ENCODE measurements at places on chromosomes 12 and 14.

GRCh38 chr14:61177279-61178225, 103.6 kb downstream of the TMEM30B start:
- ATAC-seq = peak; percentile 45

DNA sequence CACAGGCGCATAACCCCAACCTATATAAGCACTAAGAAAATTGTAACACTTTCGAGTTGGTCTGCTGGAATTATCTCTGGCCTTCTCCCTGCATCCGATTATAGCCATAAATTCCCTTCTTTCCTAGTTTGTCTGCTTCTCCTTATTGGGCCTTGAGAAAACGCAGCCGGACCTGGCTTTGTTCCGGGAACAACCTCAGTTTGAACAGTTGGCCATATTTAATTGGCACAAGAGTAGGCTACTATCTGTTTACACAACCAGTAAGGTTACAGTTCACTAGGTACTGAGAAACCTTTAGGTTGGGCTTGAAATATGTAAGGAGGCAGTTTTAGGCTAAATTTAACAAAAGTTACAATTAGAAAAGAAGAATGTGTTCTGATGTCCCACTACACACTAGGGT, 176.1 kb downstream of the IPO8 start:
- ATAC-seq = no peak

GRCh38 chr12:102487226-102487625, 6.9 kb upstream of the IGF1 start:
- no peak for ATAC-seq

DNA sequence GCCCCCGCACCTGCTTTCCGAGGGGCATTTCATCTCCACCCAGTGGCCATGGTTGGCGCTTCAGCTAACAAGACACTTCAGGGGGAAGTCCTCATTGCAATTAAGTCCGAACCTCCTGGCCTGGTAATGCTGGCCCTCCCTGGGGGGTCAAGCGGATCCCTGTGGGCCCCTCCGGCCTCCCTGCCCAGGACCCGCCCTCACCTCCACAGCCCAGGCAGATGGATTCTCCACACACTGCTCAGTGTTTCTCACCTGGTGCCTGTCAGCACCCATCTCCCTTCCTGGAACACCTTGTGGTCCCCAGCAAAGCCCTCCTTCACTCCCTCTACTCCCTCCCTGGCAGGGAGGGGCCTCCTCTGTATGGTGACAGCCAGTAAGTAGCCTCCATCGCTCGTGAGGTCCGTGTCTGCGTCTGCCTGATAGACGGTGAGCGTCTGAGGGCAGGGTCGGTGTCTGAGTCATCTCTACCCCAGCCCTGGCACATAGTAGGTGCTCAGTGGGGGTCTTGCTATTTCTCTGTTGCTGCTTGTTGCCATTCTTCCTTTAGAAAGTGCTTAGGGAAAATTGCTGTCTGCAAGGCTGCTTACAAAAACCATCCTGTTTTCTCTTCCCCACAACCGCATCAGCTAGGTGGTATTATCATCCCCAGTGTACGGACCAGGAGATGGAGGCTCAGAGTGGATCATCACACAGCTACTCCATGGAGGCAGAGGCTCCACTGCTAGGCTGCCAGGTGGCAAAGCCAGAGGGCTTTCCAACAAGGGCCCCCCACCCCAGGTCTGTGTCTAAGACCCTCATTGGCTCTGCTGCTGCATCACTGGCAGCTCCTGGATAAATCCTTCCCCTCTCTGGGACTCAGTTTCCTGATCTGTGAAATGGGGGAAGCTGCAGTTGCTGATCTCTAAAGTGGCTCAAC, 39.7 kb upstream of the EML1 start:
- ATAC-seq = no peak

DNA sequence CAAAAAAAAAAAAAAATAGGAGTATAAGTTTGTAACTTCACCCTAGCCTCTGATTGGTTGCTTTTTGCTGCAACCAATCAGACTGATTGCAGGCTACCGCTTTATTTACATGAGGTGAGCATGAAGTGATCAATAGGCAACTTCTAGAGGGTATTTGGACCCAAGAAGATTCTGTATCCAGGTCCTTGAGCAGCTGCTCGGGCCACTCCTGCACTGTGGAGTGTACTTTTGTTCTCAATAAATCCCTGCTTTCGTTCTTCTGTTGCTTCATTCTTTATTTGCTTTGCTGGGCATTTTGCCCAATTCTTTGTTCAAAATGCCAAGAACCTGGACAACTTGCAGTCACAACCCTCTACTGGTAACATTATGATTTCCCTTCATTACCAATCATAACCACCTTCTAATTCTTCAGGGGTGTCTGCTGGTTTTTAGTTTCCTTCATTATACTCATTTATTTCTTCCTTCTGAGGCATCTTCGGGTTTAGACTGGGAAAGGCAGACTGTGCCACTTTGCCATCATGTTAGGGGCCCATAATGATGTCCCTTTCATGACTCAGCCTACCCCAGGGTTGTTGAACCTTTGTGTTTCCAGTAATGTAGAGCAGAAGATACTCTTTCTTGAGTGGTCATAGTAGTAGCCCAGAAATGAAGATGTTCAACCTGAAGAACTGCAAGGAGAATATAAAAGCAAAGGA, 43.4 kb upstream of the LIMA1 start:
- no peak for ATAC-seq

DNA sequence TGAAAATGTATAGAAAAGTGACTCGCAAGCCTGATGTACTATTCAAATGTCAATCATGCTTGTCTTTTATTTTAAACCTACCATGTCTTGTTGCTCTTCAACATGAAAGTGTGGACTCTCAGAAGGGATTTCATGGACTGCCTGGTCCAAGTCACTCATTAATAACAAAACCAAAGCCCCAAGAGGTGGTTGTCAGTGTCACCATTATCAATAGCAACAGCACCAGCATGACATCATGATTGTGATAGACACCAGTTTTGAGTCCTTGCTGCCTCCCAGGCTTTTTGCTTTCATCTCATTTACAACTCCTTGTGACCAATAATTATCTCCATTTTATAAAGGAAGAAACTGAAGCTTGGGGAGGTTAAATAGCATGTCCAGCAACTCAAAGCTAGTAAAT, 112.0 kb upstream of the TMPO start:
- ATAC-seq = no peak

- no peak for ATAC-seq
These were observed 195.8 kb downstream of the TSPAN9 start for GRCh38 chr12:3272958-3273357.

DNA sequence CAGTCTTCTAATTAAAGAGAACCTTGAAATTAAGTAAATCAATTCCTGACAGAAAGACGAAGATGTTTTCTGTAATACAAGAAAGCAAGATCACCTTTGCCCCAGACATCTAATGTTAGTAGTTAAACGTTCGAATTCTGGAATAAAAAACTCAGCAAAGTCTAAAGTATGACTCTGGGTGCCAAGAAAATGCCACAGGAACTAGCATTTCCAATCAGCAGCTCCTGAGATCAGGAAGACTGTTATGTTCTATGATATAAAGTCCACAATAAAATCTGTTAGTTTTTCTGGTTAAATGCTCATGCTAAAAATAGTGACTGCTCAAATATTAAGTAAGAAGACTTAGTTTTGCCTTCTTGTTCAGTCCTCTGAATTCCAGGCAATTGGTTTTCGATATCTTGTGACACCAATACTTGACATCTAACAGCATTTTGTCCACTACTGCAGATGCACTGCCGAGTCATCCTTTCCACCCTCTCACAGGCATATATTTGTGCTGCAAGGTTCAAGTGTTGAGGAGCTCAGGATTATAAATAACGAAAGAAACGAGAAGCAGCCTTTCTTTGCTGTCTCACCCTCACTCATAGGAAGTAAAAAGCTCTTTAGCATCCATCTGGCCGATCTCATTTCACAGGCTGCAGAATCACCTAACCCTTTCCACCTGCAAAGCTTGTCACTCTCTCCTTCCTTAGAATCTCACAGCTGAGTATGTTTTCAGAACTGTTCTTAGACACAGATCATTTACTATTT, 32.0 kb downstream of the SSH1 start:
- ATAC-seq = peak; percentile 50

DNA sequence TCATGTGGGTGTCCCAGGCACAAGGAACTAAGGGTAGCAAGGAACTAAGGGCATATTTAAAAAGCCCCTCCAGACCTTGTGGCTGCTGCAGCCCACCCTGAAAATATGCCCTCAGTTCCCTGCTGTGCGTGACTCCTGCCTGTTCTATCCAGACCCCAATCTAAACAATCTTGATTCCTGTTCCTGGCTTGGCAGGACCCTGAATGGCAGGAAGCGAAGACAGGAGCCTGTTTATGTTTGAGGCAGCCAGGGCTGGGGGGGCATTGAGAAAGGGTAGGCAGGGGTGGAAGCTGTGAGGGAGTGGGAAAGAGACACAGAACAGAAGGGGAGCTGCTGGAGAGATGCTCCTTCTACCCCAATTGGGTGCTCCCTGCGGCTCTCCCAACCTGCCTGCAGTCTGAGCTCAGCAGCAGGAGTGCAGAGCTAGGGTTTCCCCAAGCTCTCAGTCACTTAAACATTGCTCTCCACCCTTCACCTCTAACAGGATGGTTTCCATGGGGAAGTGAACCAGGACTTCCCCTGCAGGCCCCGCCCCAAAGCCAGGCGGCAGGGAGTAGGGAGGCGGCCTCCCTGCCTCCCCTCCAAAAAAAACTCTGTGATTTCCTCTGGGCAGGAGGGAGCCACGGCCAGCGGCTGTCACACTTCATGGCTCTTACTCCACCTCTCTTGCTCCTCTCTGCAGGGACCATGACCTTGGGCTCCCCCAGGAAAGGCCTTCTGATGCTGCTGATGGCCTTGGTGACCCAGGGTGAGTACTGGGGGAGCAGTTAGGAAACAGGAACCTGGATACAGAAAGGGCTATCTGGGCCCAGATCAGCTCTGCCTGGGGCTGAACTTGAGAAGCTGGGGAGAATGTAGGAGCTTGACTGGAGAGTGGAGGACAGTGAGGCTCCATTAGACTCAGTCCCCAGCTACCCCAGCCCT, 4.7 kb downstream of the ACVRL1 start:
- ATAC-seq = no peak

DNA sequence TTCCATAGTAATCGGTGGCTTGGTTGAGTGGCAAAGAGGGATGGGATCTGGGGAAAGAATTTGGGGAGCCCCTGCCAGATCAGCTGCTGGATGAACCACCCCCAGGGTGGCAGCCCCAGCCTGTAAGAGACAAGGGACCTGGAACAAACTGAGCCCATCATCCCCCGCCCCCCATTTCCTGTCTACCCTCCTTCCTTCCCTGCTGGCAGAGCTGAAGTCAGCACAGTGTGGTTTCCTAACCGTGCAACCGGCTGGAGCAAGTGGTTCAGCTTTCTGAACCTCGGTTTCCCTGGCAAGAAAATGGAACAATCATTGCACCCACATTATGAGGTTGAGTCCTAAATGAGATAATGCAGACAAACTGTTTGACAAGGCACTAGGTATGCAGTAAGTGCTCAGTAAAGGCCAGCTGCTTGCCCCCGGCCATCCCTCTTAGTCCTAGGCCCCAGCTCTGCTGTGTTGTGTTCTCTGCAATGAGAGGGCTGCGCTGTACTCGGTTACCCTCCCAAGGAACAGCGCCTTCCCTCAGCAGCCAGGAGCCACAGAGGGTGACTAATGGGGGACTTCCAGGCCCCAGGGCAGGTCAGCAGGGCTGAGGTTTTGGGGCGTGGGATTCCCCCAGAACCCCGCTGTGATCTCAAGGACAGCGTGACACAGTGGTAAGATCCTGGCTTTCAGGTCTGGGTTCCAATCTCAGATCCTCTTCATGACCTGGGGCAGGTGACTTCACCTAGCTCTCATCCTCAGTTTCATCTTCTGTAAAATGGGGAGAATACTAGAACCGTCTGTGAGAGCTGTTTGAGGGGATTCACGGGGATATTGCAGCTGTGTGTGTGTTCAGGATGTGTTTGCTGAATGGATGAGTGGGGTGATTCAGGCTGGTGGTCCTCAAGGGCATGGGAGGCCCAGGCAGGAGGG, 16.5 kb downstream of the SELPLG start:
- peak; percentile 92 for ATAC-seq

DNA sequence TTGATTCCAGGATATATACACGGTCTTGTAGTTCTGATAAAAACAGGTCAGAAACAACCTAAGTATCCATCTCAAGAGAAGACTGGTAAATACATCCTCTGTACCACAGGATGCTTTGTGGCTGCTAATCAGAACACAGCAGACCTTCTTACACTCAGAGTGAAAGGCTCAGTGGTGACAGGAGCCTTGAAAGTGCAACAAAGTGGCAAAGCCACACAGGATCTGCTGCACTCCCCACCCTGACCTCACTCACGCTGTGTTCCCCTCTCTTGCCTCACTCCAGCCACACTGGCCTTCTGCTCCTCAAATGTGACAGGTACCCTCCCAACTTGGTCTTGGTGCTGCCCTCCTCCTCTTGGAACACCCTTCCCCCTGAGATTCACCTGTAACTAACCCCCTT, 98.1 kb upstream of the GRIP1 start:
- ATAC-seq = peak; percentile 98

GRCh38 chr14:103540821-103541708, 12.1 kb downstream of the TRMT61A start:
- ATAC-seq = no peak

DNA sequence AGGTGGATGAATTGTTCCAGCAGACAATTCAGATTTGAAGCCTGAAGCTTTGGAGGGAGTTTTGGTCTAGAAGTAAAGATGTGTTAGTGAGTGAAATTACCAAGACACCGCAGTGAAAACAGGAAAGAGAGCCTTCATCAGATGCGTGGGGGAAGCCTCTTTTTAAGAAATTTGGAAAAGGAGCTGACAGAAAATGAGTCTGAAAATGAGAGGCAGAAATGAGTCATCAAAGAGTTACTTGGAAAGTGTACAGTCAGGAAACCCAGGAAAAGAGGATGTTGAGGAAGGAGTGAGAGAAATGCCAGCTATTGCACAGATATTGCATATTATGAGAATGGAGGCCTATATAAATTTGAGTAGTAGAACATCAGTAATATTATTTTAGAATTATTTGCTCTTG, 520.7 kb downstream of the NRXN3 start:
- no peak for ATAC-seq
